ENCODE measurements at places on chromosomes 6 and 20.

- no peak for DNase-seq
Measured at GRCh38 chr6:74075323-74075722, 379.3 kb downstream of the CD109 start.

- DNase-seq, result no peak
Measured at GRCh38 chr20:45470937-45471336, 1.4 kb downstream of the WFDC2 start.

- no peak for DNase-seq
Measured at GRCh38 chr6:167768471-167769215, 58.1 kb upstream of the AFDN start.

DNA sequence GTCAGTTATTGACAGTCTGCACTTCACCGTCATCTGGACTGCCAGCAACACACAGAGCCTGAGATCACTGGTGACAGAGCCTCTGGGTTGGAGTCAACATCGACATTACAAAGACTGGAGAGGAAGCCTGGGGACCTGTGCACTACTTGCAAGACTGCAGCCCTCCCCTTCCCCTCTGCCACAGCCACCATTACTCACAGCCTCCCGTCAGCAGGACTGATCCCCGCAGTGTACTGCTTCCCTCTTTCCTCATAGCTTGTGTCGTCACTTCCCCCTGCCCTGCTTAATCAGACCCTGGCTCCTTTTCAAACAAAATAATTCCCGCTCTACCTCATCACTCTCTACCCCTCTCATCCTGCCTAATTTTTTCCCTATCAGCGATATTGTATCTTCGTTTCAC lies 235.5 kb upstream of the KCNQ5 start:
- no peak for DNase-seq

GRCh38 chr6:108752733-108753590 lies 95.3 kb upstream of the ARMC2 start:
- DNase-seq, result no peak

GRCh38 chr20:51959066-51959542 lies 156.8 kb upstream of the SALL4 start:
- no peak for DNase-seq

- DNase-seq, result no peak
Measured at GRCh38 chr6:105880030-105880492, 206.1 kb upstream of the PRDM1 start.

DNA sequence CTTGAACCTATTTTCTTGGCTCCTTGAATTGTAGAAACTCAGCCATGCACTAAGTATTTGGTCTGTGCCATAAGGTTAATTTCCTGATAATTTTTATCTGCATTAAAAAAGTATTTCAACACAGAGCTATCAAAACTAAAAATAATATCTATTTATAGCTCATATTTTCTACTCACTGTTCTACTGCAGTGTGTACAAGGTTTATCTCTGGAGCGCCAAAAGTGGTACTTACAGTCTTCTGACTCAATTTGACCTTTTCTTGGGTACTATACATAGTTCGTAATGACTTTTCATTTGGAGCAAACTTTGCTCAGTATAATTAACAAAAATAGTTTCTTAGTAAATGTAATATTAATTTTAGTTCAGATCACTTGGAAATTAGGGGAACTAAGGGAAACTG lies 69.2 kb downstream of the IRAK1BP1 start:
- no peak for DNase-seq

DNA sequence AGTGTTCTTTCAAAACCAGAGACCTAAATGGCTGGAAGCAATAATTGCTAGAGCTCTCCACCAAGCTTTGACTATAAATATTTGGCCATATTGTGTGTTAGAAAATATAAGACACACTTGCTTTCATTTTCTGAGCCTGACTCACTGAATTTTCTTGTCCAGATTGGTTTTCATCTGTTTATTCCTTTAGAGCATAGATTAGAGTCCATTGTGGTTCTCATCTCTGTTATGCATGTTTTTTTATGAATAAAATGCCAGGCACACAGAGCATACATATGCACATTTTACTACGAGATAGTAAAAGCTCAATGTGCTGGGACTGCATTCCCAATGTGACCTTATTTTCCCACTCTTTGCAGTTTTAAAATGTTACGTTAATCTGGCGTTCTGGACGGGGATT lies 115.3 kb upstream of the MLIP start:
- DNase-seq, result no peak

GRCh38 chr6:151240791-151241642 lies 1.2 kb downstream of the AKAP12 start:
- no peak for DNase-seq

- DNase-seq, result no peak
Measured at GRCh38 chr6:157867155-157867559, 44.1 kb downstream of the SNX9 start.

DNA sequence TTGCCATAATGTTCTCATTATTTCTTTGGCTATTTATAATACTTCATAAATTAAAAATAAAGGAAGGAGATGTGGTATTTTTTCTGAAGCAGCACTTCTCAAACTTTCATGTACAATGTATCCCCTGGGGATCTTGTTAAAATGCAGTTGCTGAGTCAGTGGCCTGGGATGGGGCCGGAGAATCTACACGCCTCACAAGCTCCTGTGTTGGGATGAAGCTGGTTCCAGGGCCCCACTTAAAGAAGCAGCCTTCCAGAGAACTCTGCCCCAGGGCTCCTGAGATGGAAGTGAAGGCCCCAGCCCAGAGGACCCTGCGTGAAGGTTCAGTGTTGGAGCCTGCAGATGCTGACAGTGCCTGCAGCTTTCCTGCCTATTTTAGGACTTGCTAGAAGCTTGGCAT lies 40.1 kb upstream of the SLC23A2 start:
- no peak for DNase-seq

DNA sequence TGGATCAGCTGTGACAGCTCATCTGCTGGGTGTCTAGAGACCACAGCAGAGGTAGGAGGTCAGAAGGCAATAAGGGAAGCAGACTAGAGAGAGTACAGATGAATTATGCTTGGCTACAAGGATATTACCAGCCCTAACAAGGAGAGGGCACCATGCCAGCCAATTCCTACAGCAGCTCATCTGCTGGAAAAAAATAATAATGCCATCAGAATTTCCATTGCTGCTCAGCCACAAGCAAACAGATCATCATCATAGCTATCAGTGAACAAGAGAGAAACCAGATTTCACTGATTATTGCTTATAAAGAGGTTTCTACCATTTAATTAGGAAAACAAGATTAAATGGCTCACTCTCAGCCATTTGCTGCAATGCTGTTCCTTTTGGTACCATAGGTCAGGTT lies 66.5 kb downstream of the PSMG4 start:
- DNase-seq, result no peak

- DNase-seq, result no peak
Measured at GRCh38 chr20:59632541-59633113, 28.3 kb downstream of the PHACTR3 start.

GRCh38 chr6:25103603-25104002 lies 167.8 kb upstream of the RIPOR2 start:
- no peak for DNase-seq

DNA sequence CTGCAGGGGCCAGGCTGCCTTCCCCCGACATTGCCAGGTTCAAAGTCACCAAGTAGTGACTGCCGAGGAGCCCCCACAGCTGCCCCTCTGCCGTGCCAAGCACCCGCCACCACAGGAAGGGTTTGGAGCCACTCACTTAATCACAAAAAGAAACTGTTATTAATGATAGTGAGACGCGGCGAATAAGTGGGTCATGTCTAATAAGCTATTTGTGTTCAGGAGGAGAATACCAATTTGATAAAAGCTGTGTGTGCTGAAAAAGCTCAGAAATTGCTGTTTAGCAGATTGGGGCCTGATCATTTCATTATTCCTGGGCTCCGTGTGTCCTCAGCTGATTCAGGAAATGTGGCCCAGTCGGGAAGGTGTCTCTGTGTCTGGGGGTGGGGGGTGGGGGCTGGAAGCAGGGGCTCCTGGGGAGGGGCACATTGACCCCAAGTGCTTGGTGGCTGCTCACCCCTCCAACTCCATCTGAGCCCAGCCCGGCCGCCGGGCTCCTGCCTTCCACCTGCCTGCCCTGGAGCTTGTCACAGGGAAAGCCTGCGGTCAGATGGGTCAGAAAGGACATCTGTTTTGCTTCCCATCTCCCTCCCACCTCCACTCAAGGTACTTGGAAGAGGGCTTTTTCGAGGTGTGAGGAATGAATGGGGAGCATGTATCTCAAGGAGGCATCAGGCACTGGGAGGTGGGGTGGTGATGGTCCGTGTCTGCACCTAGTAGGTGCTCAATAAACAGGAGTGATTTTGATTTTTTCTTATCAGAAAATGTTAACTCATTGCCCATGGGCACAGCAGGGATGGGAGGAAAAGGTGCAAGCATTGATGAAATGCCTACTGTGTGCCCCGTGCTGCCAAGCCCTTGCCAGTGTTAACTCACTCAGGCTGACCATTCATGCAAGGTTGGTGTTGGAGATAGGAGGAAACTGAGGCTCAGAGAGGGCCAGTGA lies 3.0 kb downstream of the VSTM2L start:
- no peak for DNase-seq

- no peak for DNase-seq
Measured at GRCh38 chr6:112881027-112881426, 533.9 kb downstream of the RFPL4B start.
